ENCODE measurements at places on chromosomes 6 and 20.

DNA sequence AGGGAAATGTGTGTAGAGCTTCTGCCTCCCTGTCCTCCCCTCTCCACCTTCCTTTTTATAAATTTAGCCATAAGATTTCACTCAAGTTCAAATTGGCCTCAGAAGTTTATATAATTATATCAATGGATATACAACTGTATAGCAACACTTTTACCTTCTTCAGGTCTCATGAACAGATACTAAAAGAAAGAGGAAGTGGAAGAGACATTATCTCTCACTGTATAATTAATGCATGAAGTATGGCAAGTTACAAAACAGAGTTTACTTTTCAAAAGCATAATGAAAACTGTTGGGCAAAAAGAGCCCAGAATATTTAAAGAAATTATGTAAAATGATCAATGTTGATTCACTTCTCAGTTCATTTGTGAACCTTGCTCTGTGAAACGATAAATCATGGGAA, 99.7 kb downstream of the PDE7B start:
- no peak for DNase-seq

DNA sequence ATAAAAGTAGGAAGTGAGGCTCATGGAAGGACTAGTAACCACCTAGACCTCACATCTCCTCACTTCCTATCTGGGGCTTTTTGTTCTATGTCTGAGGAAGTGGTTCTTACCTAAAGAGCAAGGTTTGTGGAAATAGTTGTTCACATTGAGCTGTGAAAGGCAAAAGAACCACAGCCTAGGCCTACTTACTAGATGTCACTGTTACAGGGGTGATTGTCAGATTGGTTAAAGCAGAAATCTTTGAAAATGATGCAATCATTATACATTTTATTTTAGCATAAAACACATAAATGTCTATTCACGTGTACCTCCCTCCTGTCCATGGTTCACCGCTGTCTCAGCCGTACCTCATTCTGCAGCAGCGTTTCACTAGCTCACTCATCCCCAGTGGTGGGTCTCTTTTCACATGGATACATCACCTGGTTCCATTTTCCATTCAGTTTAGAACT, 268.8 kb downstream of the TMEM242 start:
- DNase-seq, result no peak

GRCh38 chr6:63724721-63725120, 89.1 kb downstream of the PHF3 start:
- DNase-seq, result no peak

DNA sequence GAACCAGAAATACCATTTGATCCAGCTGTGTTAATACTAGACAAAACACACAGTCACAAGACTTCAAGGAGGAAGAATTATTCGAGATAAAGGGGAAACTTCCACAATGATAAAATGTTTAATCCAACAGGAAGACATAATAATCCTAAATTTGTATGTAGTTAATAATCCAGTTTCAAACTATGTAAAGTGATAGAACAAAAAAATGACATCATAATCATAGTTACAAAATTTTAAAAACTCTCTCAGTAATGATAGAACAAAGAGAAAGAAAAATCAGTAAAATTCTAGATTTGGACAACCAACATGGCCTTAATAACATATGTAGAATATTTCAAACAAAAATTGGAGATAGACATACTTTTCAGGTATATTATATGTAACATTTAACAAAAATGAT, 38.9 kb downstream of the LINC00237 start:
- no peak for DNase-seq

GRCh38 chr6:168714547-168715260, 273.7 kb downstream of the SMOC2 start:
- no peak for DNase-seq

DNA sequence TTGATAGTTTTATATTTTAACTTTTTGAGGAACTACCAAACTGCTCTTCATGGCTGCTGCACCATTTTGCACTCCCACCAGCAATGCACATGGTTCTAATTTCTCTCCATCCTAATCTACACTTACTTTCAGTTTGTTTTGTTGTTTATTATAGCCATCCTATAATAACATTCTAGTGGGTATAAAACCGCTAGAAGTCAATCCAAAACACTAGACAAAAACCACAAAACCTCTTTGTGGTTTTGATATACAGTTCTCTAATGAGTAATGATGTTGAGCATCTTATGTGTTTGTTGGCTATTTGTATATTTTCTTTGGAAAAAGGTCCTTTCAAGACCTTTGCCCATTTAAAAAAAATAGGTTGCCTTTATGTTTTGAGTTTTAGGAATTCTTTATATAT, 5.6 kb downstream of the RPP21 start:
- DNase-seq, result peak; percentile 17

Data from LHCN-M2 (cell line).